ENCODE measurements at places on chromosomes 11 and 22. TPM values are rescaled to one million over a fixed set of nuclear protein-coding genes. Genes with fewer than 3 reads are reported as not detected.
A peak's percentile ranks its signal among the peaks of the same experiment; 100 is the strongest.

DESI1 gene
- 26.2 TPM for total RNA-seq

LRRN4CL gene
- 41.4 TPM for total RNA-seq

CAPN5 gene
- 36.7 TPM for total RNA-seq

DNA sequence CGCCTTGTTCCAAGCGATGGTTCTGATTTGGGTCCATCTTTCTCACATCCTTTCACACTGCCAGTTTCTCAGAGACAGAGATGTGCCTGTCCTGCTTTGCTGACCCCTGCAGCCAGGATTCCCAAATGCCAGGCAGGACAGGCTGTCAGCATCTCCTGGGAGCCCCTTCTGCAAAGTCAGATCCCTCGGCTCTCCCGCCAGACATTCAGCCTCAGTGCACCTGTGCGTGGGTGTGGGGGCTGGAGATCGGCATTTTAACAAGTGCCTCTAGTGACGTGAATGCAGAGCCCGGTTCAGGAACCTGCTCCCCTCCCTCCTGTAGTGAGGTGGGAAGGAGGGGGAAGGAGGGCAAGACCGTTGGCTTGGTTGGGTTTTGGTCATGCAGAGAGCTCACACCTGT lies 108.9 kb upstream of the FGF3 start:
- no peak for DNase-seq

- DNase-seq, result no peak
These were observed 513.0 kb downstream of the RAB38 start for GRCh38 chr11:87662287-87662686.

DNA sequence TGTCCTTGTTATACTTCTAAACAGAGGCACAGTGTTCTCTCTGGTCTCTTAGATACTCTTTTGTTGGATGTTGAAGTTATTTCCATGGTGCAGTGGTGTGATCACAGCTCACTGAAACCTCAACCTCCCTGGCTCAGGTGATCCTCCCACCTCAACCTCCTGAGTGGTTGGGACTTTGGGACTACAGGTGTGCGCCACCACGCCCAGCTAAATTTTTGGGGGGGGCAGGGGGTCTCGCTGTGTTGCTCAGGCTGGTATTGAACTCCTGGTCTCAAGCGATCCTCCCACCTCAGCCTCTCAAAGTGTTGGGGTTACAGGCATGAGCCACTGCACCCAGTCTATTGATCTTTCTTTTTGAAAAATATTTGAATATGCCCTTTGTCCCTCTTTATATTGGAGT lies 14.9 kb downstream of the ZNF74 start:
- no peak for DNase-seq

GRCh38 chr11:94107363-94107762 lies 21.3 kb upstream of the PANX1 start:
- DNase-seq, result no peak

DNA sequence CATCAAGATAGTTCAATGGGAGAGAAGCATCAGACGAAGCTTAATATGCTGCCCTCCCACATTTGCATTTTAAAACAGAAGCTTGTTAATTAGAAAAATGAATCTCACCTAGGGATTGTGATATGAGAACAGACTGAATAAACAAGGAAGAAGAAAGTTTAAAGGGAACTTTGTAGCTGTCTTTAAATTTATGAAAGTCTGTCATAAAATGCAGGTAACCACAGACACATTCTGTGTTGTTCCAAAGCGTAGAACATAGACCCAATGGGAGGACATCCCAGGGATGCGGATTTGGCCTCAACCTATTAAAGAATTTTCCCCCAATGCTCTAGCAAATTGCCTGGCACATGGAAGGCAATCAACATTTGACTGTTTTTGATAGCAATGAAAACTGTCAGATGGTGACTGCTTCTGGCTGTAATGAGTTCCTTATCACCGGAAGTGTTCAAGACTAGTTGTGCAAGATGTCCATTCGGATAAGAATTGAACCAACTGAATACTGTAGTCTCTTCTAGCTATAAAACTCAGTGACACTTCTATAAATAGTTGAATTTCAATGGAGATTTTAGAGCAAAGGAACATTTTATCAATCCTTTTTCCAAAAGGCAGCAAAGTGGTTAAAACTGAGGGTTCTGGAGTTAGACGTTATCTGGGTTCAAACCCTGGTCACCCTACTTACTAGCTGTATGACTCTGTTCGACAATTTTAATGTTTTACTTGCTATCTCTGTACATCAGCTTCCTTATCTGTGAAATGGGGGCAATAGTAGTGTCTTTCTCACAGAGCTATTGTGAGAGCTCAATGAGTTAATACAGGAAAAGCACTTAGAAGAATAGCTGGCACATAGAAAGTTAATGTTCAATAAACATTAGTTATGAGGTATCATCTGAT lies 64.9 kb downstream of the LIF start:
- DNase-seq, result no peak

DNA sequence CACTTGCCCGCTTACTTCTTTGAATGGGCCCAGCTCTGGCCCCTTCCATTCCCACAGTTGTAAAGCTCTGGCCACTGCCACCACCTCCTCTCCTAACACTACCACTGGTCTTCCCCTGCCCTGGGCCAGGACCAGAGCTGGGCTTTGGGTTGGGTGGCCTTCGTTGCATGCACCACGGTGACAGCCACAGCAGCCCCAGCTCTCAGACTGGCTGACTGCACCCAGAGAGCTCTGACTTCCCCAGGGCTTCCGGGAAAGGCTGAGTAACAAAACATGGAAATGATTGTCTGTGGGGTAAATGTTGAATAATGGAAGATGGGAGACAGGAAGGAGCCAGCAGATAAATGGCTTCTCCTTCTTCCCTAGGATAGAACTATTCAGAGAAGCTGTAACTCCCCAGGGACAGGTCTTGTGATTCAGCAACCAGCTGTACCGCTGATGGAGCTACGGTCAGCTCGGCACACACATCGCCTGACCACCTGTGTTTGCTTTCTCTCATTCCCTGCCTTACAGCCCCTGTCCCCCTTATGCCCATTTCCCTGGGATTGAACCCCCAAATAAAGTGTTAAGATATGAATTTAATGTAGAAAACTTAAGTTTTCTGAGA lies 27.6 kb downstream of the SCN4B start:
- DNase-seq, result peak; percentile 20

- DNase-seq, result peak; percentile 12
These were observed 48.4 kb downstream of the CDKN1C start for GRCh38 chr11:2837096-2837601.
